ENCODE measurements at places on chromosomes 5 and 9. TPM values are rescaled to one million over a fixed set of nuclear protein-coding genes. Genes with fewer than 3 reads are reported as not detected.

MAP1B gene
- total RNA-seq, result 0.14 TPM

DNA sequence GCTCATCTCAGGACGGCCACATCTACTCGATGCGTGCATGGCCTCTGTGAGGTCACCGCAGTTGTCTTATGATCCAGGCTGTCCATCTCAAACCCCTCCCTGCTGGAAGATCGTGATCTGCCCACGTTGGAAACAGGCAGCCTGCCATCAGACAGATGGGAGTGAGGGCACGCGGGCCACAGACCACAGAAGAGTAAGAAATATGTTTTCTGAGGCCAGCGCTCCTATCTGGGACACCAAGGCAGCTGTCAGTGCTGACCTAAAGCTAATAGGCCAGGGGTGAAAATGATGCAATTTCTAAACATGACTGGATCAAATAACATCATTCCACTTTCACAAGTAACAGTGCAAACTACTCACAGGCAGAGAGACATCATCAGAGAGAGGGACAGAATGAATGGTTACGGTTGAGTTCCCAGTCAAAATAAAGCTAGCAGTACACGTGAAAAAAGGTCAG lies 57.1 kb upstream of the CER1 start:
- no peaks in the 10 kb centered on the region for H3K36me3 ChIP-seq
- DNase-seq, result no peak
- no peak overlapping the region for H3K4me3 ChIP-seq
- H3K4me1 ChIP-seq, result no peaks in the 10 kb centered on the region

GRCh38 chr9:5879419-5880181 lies 11.1 kb upstream of the MLANA start:
- no peak for DNase-seq
- H3K36me3 ChIP-seq, result no peaks in the 10 kb centered on the region
- peak overlapping the region; percentile 56 for H3K27ac ChIP-seq
- no peaks in the 10 kb centered on the region for H3K27me3 ChIP-seq
- H3K4me1 ChIP-seq, result peaks cover 21% of the 10 kb centered on the region
- H3K4me3 ChIP-seq, result no peak overlapping the region

DNA sequence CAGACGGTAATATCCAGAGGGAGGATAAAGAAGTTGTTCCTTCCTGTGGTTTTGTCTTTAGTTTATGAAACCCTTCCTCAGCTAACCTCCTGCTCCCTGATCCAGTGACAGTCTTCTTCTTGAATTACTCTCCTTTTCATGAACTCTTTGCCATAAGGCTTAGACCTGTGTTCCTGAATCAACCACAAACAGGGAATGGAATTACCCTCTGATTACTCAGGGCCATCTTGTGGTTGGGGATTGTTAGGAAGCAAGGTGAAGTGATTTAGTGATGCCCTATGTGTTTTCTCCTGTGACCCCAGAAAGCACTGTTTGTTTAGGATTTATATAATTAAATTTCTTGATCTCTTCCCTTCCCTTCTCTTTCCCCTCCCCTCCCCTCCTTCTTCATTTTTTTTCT lies 409.1 kb downstream of the TAF11L14 start:
- H3K4me1 ChIP-seq, result no peaks in the 10 kb centered on the region
- H3K27me3 ChIP-seq, result no peaks in the 10 kb centered on the region
- no peak overlapping the region for H3K4me3 ChIP-seq
- H3K27ac ChIP-seq, result no peak overlapping the region

DNA sequence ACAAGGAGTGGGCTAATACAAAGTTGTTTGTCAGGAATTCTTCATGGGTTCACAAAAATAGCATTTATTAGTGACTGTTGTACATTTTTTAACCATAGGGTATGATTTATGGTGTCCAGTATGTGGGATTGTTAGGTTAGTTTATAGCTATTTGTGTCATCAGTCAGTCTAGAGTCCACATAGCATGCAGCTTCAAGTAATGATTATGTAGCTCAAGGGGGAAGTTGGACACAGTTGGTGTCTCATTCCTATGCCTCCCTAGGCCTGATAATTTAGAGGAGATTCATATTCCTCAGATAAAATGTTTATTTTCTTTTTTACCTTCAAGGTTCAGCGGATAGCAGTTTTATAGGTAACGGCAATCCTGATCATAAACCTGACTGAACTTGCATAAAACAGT lies 153.8 kb downstream of the OXCT1 start:
- H3K27me3 ChIP-seq, result peaks cover 19% of the 10 kb centered on the region
- peaks cover 6% of the 10 kb centered on the region for H3K36me3 ChIP-seq
- H3K27ac ChIP-seq, result no peak overlapping the region

GRCh38 chr5:59151162-59151889 lies 568.5 kb downstream of the RAB3C start:
- H3K4me1 ChIP-seq, result peaks cover 15% of the 10 kb centered on the region
- no peak for DNase-seq

- DNase-seq, result no peak
- H3K36me3 ChIP-seq, result peaks cover 4% of the 10 kb centered on the region
- peak overlapping the region; percentile 70 for H3K27ac ChIP-seq
- peak overlapping the region; percentile 64 for H3K4me3 ChIP-seq
- peaks cover 25% of the 10 kb centered on the region for H3K4me1 ChIP-seq
- no peaks in the 10 kb centered on the region for H3K27me3 ChIP-seq
These were observed 82.9 kb downstream of the CEMIP2 start for GRCh38 chr9:71685394-71685793.

FAM169A gene
- total RNA-seq, result 13.4 TPM

FREM1 gene
- total RNA-seq, result not detected

DNA sequence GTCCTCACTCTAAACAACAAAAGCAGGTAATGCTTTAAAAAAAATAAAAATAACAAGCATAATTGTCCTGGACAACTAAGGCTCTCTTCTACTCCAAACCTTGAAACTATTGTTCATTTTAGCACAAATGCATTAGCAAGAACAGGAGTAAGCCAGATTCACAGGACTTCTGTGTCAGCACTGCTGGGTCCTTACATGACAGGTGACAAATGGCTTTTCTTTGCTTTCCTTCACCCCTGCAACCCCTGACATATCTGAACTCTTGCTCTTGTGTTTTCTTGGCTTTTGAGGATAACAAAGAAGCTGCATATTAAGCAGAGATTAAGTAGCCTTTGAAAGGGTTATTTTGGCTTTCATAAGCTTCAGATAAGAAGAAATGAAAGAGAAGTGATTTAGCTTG lies 71.1 kb downstream of the ZNF474 start:
- no peak overlapping the region for H3K27ac ChIP-seq
- H3K4me1 ChIP-seq, result no peaks in the 10 kb centered on the region

LCN10 gene
- total RNA-seq, result 0.21 TPM

- no peak overlapping the region for H3K27ac ChIP-seq
- peaks cover 19% of the 10 kb centered on the region for H3K4me1 ChIP-seq
- no peak overlapping the region for H3K4me3 ChIP-seq
- H3K36me3 ChIP-seq, result peaks cover 8% of the 10 kb centered on the region
These were observed 2.3 kb upstream of the OTP start for GRCh38 chr5:77640589-77641396.

AQP7 gene
- not detected for total RNA-seq

DNA sequence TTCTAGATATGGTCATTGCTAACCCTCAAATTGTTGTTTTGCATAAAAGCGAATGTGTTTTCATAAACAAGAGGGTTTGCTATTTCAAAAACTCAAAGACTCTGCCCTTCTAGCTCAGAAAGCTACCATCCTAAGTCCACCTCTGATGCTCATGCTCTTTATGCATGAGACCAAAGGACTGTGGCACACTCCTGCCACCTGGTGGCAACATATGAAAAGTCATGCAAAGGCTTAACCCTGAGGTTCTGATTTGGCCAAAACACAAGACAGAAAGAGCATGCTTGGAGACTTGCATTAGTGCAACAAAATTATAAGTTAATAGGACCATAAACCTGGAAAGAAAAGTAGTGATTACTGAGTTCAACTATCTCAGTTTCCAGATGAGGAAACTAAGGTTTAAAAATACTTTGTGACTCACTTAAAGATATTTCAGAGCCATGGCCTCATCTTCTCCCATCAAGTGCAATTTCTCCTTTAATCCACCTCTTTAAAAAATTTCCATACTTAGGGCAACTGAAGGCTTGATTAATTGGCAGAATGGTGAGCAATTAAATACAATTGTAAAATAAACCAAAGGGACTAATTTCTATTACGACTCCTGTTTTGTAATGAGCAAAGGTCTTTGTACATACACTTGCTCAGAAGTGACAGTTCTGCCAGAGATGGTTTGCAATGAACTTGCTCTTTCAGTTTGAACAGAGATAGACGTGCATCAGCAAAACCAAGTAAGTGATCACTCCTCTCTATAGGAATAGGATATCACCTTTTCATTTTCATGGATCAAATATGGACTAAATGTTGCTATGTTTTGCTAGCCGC lies 110.7 kb upstream of the RAD23B start:
- H3K36me3 ChIP-seq, result no peaks in the 10 kb centered on the region
- peaks cover 50% of the 10 kb centered on the region for H3K4me1 ChIP-seq
- peak overlapping the region; percentile 84 for H3K27ac ChIP-seq
- DNase-seq, result peak; percentile 77
- H3K27me3 ChIP-seq, result no peaks in the 10 kb centered on the region
- peak overlapping the region; percentile 79 for H3K4me3 ChIP-seq

ANKRD20A1 gene
- total RNA-seq, result 2.0 TPM

TMEM171 gene
- total RNA-seq, result 1.4 TPM

DNA sequence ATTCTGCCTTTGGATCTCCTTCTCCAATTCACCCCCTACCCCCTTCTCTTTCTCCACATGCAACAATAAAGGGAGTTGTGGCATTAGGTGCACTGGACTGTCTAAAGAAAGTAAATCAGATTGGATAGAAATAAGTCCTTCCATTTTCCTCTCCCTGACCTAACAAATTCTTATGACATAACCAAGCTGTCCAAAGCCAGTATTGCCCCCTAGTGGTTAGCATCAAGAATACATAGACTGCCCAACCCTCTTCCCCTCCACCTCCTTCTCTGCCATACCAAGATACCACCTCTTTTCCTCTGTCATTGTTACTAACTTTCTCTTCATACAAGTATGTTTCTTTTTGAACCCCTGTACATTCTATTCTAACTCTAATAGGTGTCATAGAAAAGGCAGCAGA lies 45.7 kb downstream of the PPARGC1B start:
- H3K27me3 ChIP-seq, result no peaks in the 10 kb centered on the region
- H3K4me1 ChIP-seq, result no peaks in the 10 kb centered on the region
- H3K4me3 ChIP-seq, result no peak overlapping the region
- no peak overlapping the region for H3K27ac ChIP-seq
- H3K36me3 ChIP-seq, result peaks cover 8% of the 10 kb centered on the region
- DNase-seq, result no peak

DNA sequence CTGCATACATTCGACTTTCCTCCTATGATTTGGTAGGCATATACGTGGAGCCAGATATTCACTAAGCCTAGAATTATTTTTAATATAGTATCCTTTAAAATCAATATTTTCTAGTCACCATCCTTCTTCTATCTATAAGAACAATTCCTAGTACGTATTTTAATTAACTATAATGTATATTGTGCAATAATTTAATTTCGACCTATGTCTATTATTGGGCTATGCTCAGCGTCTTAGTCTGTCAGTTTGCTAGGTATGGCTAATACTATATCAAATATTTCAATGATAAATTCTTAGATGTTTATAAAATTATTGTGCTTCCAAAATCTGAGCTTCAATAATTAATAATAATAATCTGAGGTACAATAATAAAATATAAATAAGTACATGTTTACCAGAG lies 705.3 kb downstream of the PRELID2 start:
- no peaks in the 10 kb centered on the region for H3K4me1 ChIP-seq
- no peak overlapping the region for H3K27ac ChIP-seq
- H3K4me3 ChIP-seq, result no peak overlapping the region
- H3K27me3 ChIP-seq, result no peaks in the 10 kb centered on the region
- H3K36me3 ChIP-seq, result peaks cover 4% of the 10 kb centered on the region
- no peak for DNase-seq

DNA sequence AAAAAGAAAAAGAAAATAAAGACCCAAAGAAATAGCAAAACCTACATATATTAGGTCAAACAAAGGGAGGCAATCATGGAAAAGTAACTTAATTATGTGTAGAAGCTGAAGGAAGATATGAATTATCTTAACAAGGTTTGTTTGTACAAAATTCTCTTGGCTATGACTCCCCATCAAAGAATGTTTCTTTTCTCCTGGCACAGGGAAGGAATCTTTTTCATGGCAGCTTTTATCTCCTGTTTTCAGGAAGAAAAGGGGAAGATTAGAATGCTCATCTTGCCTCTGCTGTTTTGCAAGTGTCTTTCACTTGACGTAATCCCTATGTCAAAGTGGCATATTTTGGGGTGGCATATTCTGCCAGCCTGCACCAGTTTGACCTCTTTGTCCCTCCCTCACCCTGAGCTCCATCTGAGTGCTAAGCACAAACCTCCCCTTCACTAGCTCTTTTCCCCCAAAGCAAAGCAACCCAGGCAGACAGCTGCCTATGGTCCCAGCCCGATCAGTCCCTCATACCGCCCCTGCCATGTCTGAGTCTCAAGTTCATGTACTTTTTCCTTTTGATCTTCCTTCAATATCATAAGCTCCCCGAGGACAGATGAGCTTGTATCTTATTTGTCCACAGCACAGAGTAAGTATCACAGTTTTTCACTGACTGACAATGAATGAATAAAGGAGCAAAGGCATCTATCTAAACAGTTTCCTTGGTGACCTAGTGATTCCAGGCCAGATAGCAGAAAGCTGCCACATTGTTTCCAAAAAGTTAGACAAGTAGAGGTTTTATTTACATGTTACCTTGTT lies 242.8 kb upstream of the ANKRD55 start:
- H3K27me3 ChIP-seq, result peaks cover 10% of the 10 kb centered on the region
- no peak overlapping the region for H3K27ac ChIP-seq
- no peaks in the 10 kb centered on the region for H3K36me3 ChIP-seq

OBP2B gene
- total RNA-seq, result not detected

DNA sequence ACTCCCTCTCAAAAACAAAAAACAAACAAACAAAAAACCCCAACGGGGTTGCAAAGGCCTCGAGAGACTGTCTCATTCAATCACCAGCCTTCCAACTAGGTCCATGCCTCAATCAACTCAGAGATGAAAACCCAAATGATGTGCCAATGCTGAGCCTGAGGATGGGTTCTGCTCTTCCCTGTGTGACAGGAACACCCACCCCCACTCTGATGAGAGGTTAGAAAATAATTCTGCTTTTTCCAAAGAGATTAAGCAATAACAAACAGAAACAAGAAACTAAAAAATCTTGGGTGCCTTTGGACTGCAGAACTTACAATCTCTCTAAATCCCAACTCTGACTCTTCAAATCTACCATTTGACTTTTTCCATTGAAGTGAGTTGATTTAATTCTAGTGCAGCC lies 25.5 kb upstream of the FBP1 start:
- DNase-seq, result no peak
- no peak overlapping the region for H3K27ac ChIP-seq
- H3K4me1 ChIP-seq, result peaks cover 7% of the 10 kb centered on the region
- no peak overlapping the region for H3K4me3 ChIP-seq

DNA sequence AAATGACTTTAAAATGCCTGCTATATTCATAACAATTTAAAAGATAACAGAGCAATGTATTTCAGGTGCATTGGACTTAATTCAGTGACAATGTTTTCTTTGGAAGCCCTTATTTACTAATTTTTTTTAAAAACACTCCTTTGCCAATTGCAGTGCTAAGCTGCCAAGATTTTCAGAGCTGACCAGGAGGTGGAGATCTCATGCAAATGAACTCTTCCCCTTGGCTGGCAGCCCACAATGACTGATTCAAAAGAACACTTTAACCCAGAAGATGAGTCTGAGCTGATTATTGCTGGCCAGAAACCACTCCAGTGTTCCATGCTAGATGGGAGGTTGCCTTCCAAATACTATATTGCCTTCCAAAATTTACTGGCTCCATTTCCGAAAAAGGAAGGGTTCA lies 128.3 kb upstream of the CCNH start:
- no peaks in the 10 kb centered on the region for H3K4me1 ChIP-seq
- H3K27me3 ChIP-seq, result peaks cover 8% of the 10 kb centered on the region
- H3K27ac ChIP-seq, result no peak overlapping the region
- H3K4me3 ChIP-seq, result no peak overlapping the region
- no peak for DNase-seq

KLF4 gene
- total RNA-seq, result 0.98 TPM

- DNase-seq, result no peak
- H3K36me3 ChIP-seq, result peaks cover 4% of the 10 kb centered on the region
- no peaks in the 10 kb centered on the region for H3K4me1 ChIP-seq
- H3K27ac ChIP-seq, result no peak overlapping the region
- no peaks in the 10 kb centered on the region for H3K27me3 ChIP-seq
These were observed 2124.9 kb downstream of the MAT2B start for GRCh38 chr5:165630261-165630778.

Data from natural killer cell treated with Interleukin-12 subunit alpha and Interleukin-12 subunit beta and Interleukin-15 and Interleukin-18, amount 100 ng/mL, for 72 hours (primary cell).